ENCODE measurements at places on chromosomes 6 and 20.

GRCh38 chr6:27556406-27556805 is 83.5 kb upstream of the ZNF184 start:
- no peak for DNase-seq

GRCh38 chr20:19310541-19310940 is 98.1 kb downstream of the SLC24A3 start:
- DNase-seq, result no peak

DNA sequence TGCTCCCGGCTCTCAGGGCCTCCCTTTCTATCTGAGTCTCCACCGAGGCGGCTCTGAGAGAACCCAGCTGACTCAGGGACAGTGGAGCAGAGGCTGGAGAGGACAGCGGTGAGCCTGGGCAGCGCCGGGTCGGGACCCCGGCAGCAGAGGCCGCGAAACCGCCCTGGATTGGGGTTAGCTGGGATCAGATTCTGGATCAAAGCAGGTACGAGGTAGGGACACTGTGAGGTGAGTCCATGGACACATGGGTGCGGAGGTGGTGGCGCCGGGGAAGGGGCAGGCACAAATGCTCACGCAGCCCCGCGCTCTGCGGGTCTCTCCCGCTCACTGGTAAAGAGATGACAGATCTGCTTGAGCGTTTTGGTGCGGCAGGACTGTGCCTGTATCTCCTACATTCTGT is 146.4 kb upstream of the GGTLC1 start:
- no peak for DNase-seq

DNA sequence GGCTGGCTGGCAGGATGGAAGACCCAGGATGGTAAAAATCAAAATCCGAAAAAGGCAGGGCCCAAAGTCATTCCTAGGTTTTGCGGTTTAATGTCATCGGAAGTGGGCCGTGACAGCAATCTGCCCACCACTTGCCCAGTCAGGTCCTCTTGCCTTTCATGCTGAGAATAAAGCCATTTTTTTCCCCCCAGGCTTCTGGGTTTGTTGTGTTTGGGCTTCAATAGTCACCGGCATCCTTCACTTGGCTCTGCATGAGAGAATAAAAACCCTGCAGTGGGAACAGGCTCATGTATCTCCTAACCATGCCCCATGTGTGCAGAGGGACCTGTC is 56.1 kb downstream of the MEP1A start:
- no peak for DNase-seq

GRCh38 chr6:37242429-37243052 is 15.0 kb upstream of the TBC1D22B start:
- no peak for DNase-seq

DNA sequence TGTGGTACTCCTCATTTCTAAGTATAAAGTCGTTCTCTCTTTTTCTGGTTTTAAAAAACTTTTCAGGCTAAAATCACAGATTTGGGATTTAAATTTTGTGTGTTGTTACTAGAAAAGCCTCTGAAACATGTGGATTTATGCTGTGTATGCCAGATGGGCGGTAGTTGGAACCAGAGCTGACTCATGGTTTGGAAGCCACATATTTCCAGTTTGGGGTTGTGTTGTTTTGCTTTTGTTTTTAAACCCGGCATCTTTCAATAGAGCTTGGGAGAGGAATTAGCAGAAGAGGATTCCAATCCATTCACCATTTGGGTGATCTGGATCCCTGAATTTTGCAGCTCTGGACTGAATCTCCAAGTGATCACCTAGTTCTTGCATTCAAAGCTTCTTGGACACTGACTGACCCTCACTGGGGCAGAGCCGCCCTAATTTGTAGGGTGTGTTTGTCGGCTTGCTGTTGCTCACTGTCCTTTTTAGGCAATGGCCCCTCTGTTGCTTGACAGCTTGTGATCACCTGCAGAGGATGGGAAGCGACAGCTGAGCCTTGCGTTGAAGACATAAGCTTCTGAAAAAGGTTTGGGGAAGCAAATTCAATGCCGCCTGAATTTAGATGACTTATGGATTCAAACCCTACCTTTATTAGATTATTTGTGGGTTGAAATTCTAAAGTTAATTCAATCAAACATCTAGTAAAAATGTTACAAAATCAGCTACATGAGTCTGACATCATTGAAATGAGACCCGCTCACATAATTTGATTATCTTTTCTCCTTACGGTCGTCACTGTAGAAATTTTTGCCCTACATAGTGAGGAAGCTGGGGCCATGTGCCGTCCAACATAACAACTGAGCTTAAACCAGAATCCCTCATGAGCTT is 79.9 kb upstream of the CD83 start:
- no peak for DNase-seq

DNA sequence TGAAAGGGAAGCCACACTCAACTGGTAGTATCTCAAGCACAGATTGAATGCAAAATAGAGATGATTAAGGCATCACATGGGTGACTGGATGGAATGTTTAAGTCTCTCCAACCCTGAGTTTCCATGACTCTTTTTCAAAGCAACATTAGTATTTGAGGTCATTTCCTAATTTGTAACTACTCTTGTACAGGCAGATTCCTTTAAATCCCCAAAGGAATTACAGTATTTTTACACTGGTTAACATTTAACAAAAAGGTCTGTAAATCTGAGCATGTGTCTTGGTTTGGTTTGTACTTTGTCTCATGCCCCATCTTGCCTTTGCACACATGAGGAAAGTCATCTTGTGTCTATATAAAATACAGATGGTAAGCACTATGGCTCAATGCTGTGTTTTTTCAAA is 15.1 kb downstream of the RMND1 start:
- no peak for DNase-seq

DNA sequence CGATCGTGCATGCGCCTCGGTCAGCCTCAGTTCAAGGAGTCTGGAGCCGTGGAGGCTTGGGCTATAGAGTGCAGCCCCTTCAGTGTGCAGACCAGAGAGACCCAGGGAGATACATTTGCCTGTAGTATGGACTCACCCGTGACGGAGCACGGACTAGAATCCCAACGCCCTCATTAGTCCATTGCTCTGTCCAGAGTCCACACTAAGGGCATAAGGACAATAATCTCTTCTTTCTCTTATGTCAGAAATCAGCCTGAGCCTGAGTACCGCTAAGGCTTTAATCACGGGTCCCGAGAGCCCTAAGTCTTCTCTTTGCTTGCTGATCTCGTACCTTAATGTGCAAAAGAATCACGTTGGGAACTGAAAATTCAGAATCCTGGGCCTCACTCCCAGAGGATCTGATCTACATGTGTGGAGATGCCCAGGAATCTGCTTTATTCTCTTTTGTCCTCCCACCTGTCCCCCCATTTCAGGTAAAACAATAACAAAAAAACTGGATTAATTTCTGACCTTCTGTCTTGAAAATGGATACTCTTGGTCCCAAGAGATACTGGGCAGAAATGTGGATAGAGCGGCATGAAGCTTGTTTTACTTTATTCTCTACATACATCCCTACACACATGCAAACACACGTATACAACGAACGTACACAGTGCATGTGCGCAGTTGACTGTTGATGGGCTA is 671 bp downstream of the BPHL start:
- no peak for DNase-seq

All from stimulated activated CD8-positive, alpha-beta memory T cell treated with anti-CD3 and anti-CD28 coated beads, Interleukin-12 subunit alpha, Interleukin-12 subunit beta, amount 100 ng/mL, for 4 hours (primary cell).